ENCODE measurements at places on chromosomes 4 and X.

GRCh38 chrX:15856222-15856587, 1.6 kb upstream of the AP1S2 start:
- no peak for DNase-seq

DNA sequence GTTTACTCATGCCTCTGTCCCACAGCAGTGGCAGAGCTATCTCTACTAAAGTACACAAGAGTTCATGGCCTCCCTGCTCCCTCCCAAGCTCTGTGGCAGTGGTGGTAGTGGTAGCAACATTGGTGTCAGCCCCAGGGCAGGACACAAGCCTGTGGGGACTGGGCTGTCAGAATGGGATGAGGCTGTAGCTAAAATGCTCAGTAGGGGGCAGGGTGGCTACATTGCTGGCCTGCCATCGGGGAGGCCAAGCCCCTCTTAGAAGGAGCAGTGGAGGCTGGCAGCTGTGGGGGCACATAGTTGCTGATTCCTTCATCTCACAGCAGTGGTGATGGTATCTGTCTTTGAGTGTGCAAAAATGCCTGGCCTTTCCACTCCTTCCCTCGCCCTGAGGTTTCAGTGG, 461.7 kb downstream of the PCDH18 start:
- DNase-seq = no peak

GRCh38 chr4:151798678-151799416, 38.0 kb upstream of the GATB start:
- no peak for DNase-seq

DNA sequence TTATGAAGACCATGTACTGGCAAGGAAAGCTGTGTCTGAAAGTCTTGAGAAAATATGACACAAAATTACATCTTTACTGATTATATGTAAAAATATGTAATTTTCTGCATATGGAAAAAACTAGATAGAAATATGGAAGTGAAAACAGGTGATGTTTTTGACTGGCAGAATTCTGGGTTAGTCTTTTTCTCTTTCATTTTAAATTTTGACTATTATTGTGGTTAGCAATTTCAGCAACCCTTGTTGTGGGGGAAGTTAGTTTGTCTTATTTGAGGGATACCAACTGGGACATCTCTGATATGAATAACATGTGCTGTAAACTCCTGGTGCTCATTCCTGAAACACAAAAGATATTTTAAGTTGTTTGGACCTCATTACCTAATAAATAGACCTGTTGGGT, 49.9 kb upstream of the CPEB2 start:
- no peak for DNase-seq

GRCh38 chrX:24493740-24494581, 28.9 kb downstream of the PDK3 start:
- no peak for DNase-seq
